LHCN-M2 (cell line): ENCODE measurements at places on chromosomes 4 and X.

DNA sequence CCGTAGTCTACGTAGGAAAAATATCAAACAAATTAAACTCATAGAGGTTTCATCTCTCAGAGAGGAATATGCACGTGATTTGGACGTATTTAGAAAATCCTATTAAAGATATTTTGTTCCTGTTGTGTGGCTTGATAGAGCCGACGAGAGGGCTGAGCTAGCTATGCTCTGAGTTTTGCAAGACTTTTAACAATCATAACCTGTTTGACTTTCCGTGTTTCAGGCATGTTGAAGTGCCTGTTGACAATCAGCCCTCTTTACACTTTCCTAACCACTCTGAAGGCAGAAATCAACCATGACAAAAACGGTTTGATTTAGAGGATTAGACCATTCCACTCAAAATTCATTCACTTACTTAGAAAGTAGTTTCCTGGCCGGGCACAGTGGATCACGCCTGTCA is 297.3 kb downstream of the ASMT start:
- no peak for DNase-seq

- no peak for DNase-seq
Measured at GRCh38 chr4:38935391-38936073, 67.9 kb downstream of the FAM114A1 start.

- no peak for DNase-seq
Measured at GRCh38 chrX:8049827-8050226, 121.2 kb downstream of the VCX2 start.

- no peak for DNase-seq
Measured at GRCh38 chrX:32597777-32598176, 613.6 kb downstream of the DMD start.

GRCh38 chrX:5807181-5807580 is 421.5 kb downstream of the NLGN4X start:
- DNase-seq = peak; percentile 8

GRCh38 chr4:41069838-41070237 is 144.5 kb downstream of the APBB2 start:
- no peak for DNase-seq

GRCh38 chrX:38626296-38626695 is 65.0 kb downstream of the TSPAN7 start:
- DNase-seq = no peak

- DNase-seq = no peak
Measured at GRCh38 chr4:184115399-184115798, 102.3 kb downstream of the ENPP6 start.

DNA sequence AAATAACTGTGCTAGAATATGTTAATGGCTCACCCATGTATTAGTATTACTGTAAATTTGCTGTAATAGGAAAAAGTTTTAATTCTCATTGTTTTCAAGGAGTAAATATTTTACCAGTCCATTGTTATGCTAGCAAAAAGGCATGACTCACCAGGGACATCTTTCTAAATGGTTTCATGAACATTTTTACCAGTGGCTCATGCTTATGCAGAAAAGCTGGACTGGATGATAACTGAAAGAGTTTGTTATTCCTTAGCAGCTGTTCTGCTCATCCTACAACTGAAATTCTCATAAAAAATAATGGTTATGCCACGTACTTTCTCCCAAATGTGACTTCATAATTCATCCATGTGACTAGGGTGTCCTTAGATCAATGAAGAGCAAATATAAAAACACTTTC is 111.9 kb upstream of the PCDH18 start:
- DNase-seq = peak; percentile 88

DNA sequence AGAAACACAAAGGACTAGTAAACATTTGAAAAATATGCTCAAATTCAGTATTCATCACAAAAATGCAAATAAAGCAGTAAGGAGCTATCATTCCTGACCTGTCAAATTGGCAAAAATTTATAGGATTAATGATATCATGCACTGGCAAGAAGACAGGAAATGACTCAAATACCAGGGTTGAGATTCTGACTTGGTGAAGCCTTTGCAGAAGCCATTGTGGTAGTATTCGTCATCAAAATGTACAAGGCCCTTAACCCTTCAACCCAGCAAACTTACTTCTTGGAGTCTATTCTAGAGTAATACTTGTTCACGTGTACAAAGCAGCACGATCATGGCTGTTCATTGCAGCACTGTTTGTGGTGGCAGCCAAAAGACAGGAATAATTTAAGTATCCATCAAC is 132.4 kb downstream of the ENOX2 start:
- peak; percentile 80 for DNase-seq

GRCh38 chr4:12492730-12493393 is 991.3 kb downstream of the RAB28 start:
- no peak for DNase-seq

- DNase-seq = peak; percentile 3
Measured at GRCh38 chrX:153400146-153401132, 711 bp downstream of the PNMA6E start.

DNA sequence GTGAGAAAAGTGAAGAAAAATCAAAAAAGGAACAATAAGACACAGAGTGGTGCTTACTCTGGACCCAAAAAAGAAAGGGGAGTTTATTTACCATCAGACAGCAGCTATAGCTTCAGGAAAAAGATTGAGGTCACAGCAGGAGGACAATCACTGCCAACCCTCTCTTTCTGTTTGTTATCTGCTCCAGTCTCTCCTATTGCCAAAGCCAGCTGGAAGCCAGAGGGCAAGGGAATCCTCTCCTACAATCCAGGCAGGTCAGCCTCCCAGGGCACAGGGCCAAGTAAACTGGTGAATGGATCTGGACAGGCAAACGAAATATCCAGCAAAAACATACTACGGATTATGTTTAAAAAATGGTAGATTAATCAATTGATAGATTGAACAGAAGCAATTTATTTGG is 306.9 kb upstream of the SLIT2 start:
- DNase-seq = no peak
